ENCODE measurements at places on chromosomes 5 and 9.

- no peak for DNase-seq
Observed at GRCh38 chr9:72925126-72925789, 27.6 kb downstream of the ALDH1A1 start.

- DNase-seq: no peak
Observed at GRCh38 chr9:17876687-17877086, 297.8 kb downstream of the SH3GL2 start.

DNA sequence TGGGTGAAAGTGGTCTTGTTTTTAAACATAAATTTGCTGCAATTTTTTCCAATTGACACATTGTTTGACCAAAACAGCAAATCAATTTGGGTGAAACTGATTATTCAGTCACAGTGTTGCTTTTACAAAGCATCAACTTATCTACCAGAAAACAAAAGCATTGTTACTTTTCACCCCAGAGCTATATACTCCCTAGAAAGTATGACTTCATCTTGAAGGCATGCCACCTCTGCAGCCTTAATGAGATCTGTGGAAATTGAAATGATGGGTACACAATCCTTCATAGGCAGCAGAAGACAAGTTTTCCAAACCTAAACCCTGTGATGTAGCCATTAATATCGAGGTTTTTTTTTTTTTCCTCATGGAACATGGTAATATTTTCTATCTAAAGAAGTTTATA, 615.9 kb downstream of the CHSY3 start:
- no peak for DNase-seq

- no peak for DNase-seq
Observed at GRCh38 chr9:121851641-121852091, 200.2 kb downstream of the DAB2IP start.

- no peak for DNase-seq
Observed at GRCh38 chr9:26311463-26311995, 581.1 kb downstream of the CAAP1 start.

GRCh38 chr9:124673063-124673462, 98.0 kb downstream of the NR6A1 start:
- DNase-seq: no peak

DNA sequence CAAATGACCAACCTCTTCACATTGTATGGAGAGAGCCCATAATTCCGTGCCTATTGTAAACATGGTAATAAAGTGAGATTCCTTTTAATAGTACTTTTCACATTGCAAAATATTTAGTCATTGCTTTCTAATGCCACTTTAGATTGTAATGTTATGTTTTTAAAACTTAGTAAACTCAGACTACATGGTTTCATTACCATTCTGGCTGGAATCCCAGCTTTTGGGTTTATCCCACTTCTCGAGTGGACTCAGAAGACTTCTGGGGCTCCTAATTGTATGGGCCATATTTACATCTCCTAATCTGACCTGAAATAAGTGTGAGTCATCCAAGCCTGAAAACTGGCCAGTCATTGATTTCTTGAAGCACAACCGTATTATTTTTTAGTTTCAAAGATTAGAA, 217.6 kb downstream of the CAAP1 start:
- no peak for DNase-seq

DNA sequence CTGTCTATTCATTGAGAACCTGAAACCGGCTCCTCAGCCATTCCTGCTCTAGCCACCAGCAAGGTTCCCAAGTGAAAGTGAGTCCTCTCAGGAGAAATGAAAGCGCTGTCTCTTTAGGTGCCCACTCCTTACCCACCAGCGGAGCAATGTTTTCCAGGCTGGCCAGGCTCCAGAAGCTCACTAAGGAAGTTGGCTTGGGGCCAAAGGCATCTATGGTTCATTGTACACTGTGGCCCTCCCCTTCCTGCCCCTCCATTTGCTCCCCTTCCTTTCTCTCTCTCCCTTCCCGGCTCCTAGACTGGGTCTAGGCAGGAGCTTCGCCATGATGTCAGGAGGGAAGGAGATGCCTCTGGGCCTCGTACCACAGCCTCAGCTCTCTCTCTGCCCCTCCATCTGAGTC, 1.1 kb upstream of the GABRP start:
- DNase-seq: no peak

- no peak for DNase-seq
Observed at GRCh38 chr9:71607461-71607881, 160.8 kb downstream of the CEMIP2 start.

GRCh38 chr5:96936431-96937320, 796 bp downstream of the LNPEP start:
- no peak for DNase-seq

- no peak for DNase-seq
Observed at GRCh38 chr9:1732670-1733069, 282.5 kb upstream of the SMARCA2 start.

DNA sequence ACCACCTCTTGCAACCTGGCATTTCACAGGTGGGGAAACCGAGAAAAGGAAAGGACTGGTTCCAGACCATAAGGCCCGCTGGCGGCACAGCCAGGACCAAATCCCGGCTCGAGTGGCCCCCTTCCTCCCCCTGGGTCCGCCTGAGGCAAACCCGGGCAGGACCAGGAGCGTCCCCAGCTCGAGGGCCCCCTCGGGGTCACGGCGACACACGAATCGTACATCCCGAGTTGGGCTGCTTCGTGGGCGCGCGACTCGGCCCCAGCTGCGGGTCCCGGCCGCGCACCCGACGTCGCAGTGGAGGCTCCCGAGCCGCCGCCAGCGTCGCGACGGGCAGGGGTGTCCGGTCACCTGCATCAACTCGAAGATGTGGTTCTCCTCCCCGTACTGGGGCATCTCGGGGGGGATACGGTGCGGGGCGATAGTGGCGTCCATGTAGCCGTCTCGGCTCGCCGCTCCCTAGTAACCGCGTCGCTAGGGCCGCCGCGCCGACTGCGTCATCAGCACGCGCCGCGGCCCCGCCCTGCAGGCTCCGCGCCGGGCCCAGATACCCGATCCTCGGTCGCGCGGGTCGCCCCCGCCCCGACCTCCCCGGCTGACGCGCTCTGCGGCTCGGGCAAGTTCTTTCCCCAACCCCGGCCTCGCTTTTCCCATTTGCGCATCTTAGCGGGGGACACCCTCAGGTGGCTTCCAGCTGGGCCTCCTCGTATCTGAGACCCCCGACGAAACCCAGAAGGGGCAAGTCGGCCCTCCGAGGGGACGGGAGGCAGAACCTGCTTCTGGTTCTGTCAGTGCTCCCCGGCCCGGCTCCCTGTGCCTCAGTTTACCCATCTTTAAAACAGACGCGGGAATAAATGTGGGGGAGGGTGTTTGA, at the start of gene AK8:
Gene AK8, minus strand, starts transcription at position 461 of the 871 bp plus-strand sequence. Its CDS starts 29 bp downstream, at position 432.
- peak; percentile 48 for DNase-seq
